ENCODE measurements at places on chromosomes 2 and 18.

- DNase-seq, result no peak
Measured at GRCh38 chr18:46601141-46601805, 55.7 kb downstream of the LOXHD1 start.

- no peak for DNase-seq
Measured at GRCh38 chr2:28689771-28690170, 61.9 kb upstream of the PPP1CB start.

GRCh38 chr2:156812496-156812895 lies 376.3 kb downstream of the GPD2 start:
- DNase-seq, result no peak

DNA sequence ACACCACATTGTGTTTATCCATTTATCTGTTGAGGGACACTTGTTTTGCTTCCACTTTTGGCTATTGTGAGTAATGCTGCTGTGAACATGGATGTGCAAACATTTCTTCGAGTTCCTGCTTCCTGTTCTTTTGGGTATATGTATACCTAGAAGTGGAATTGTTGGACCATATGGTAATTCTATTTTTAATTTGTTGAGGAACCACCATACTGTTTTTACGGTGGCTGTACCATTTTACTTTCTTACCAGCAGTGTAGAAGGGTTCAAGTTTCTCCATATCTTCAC lies 23.1 kb downstream of the ANXA4 start:
- DNase-seq, result no peak

DNA sequence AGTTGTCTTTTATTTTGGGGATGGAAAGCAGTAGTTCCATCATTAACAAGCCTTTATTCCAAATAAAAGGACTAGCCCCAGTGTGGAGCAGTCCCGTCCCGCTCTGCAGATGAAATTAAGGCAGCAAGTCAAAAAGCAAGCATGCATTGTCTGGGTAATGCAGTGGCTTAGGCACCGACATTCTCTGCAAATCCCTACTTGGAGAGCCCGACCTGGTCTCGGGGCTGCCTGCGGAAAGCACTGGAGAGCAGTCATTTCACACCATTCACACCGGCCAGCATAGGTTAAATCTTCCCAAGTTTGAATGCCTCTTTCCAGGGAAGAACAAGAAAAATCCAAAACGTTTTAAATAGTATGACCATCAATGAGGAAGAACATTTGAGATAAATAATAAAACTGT lies 24.4 kb upstream of the RAB12 start:
- DNase-seq, result no peak

DNA sequence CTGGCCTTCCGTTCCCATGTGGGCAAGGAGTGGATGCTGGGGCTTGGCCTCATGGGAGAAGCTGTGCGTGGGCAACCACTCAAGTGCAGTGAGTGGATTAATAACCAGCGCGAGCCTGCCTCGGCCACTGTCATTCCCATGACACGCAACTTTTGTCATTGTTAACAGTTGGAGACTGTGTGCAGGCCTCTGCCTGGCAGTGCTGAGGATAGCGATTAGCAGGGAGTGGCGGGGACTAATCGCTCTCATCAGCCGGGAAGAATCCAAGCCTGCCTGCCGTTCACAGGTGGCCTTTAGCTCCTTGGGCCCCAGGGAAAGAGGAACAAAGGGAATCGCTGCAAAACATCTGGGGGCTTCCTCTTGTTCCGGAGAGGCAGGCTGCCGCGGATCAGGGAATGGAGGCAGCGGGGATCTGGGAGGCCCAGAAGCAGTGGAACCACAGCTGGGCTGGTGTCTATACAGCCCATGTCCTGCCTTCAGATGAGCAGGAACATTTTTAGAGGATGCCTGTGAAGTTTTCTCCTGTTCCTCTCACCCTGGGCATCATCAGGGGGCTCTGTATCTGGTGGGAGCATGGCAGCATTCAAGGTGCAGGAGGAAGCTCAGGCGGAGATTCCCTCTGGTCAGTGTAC lies 53.8 kb downstream of the CTIF start:
- DNase-seq, result no peak

Measured in stimulated activated naive CD8-positive, alpha-beta T cell treated with anti-CD3 and anti-CD28 coated beads, Interleukin-15, amount 100 ng/mL, for 72 hours (primary cell).